ENCODE measurements at places on chromosomes 1 and 21.

DNA sequence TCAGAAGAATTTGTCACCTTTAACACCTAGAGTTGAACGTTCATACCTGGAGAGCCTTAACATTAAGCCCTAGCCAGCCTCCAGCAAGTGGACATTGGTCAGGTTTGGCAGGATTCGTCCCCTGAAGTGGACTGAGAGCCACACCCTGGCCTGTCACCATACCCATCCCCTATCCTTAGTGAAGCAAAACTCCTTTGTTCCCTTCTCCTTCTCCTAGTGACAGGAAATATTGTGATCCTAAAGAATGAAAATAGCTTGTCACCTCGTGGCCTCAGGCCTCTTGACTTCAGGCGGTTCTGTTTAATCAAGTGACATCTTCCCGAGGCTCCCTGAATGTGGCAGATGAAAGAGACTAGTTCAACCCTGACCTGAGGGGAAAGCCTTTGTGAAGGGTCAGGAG is 52.3 kb downstream of the UBE4B start:
- no peak for DNase-seq

GRCh38 chr1:180778782-180779398 is 133.8 kb upstream of the KIAA1614 start:
- DNase-seq: no peak

DNA sequence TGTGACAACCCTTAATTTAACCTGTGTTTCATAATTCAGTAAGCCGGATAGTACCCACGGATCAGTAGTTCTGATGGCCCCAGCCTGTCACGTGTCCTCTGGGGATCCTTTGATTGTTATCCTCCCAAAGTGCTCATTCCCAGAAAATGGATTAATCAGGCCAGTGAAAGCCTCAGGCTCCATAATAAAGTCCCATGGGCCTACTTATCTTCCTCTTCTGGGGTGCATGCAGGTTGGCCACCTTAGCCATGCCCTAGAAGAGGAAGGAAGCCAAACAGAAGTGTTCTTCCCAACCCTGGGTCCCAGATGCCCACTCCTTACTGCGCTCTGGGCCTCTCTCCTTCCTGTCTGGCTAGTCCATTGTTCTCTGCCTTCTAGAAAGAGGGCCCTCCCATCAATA is 146.1 kb downstream of the EDEM3 start:
- DNase-seq: no peak

DNA sequence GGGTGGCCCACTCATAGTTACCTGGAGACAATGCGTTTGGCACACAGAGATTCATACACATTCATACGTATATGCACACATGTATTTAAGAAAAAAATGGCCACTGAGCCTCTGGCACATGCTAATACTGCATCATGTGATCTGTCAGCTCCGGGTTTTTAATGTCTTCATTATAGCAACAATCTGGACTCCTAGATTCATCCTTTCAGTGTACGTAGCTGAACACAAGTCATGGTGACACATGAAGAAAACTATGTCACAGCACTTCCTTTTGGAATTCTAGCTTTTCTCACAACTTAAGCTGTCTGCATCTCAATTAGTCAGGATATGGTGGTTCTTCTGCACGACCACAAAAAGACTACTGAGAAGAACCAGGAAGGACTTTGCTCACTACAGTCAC is 24.7 kb downstream of the HSF2BP start:
- no peak for DNase-seq

GRCh38 chr1:1189111-1189510 is 15.4 kb downstream of the TTLL10 start:
- DNase-seq: no peak

DNA sequence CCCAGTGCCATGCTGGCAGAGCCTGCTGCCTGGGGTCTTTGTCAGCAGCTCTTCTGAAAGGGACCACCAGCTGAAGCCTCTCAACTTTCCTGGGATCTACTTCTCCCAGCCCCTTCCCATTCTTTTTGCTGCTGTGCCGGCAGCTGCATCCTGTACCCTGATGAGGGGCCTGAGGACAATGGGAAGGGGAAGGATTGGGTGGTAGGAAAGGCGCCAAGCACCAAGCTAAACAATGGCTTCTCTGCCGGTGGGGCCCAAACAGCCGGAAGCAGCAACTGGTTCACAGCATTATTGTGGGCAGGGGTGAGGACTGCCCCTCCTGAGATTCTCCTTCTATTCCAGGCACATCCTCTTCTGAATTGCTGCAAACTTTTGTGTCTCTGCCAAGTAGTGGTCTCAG is 5.0 kb upstream of the EFCAB14 start:
- no peak for DNase-seq

DNA sequence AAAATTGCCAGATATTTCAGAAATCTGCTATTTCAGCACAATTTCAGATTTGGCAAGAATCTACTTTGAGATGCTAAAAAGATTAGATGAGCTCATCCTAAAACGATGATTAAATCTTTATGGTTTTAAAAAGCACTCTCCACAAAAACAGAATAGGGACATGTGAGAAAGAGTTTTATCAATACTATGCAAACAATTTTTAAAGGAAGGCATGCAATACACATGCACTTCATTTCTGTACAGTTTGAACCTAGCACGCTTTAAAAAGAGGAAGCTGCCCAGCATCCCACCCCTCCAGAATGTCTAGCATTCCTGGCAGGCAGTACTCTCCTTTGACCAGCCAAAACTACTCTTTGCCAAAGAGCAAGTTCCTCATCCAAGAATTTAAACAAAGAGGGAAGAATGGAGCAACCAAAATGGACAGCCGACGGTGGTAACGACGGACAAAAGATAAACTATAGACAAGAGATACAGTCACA is 1.3 kb downstream of the ARHGAP29 start:
- peak; percentile 17 for DNase-seq

DNA sequence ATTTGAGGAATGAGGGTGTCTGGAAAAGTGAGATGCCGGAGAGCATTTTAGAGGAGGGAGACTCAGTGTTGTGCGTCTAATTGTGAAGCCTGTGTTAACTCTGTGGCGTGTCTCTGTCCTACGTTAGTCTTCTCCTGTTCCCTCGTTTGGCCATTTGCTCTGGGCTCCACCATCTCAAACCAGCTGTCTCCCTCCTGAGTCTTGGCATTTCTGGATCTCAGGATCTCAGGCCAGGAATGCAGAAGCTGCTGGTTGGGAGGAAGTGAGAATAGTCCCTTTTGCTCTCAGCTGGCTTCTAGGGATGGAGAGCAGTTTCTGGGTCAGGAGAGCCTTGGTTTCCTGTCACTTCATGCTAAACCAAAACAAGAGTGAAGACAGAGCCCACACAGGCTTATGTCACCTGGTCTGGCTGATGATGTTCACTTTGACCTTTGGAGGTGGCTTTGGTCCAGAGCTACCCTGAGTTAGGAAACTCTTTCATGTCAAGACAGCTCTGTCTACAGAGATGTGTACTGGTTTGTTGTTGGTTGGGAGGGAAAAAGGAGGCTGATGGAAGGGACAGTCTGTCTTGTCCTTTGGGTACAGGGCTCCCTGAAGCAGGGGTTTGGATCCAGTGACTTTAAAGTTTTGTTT is 859 bp downstream of the NFASC start:
- DNase-seq: no peak

- DNase-seq: peak; percentile 15
Observed at GRCh38 chr1:111227851-111228747, 586 bp downstream of the CHI3L2 start.

DNA sequence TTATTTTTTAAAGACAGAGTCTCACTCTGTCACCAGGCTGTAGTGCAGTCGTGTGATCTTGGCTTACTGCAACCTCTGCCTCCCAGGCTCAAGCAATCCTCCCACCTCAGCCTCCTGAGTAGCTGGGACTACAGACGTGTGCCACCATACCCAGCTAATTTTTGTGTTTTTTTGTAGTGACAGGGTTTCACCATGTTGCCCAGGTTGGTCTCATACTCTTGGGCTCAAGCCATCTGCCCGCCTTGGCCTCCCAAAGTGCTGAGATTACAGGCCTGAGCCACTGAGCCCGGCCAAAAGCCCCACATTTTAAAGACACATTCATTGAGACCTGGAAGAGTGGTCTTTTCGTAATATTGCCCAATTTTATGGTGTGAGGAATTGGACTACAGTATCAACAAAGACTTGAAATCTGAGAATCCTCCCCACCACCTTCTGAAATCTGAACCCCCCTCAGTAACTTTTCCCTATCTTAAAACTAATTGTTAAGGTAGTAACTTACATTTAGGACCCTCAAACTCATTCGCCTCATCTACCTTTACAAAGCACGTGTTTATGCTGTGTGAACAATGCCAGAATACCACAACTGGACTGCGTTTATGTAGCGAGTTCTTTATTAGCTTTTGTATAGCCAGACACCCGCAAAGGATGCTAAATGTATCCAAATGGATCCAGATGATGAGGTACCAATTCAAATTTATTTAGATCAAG is 2.7 kb downstream of the ERRFI1 start:
- DNase-seq: no peak

DNA sequence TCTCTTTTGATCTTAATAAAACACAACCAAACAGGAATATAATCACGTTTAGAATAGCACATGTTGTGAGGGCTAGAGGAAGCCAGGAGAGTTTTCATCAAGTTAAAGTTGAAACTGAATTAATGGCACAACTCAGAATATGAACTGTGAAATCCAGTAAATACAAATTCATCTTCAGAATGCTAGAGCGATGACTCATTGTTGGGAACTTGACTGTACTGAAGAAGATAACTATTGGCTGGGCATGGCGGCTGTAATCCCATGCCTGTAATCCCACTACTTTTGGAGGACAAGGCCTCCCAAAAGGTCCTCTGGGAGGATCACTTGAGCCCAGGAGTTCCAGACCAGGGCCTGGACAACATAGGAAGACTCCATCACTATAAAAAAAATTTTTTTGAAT is 8.8 kb downstream of the SYF2 start:
- no peak for DNase-seq

- DNase-seq: no peak
Observed at GRCh38 chr1:230032516-230033281, 34.3 kb upstream of the GALNT2 start.

- no peak for DNase-seq
Observed at GRCh38 chr1:41741244-41741643, 177.5 kb downstream of the HIVEP3 start.

All from fibroblast of skin of left quadriceps (primary cell).